ENCODE measurements at places on chromosomes 7 and 10. TPM values are rescaled to one million over a fixed set of nuclear protein-coding genes. Genes with fewer than 3 reads are reported as not detected.

MYOZ1 gene
- total RNA-seq = not detected

DNA sequence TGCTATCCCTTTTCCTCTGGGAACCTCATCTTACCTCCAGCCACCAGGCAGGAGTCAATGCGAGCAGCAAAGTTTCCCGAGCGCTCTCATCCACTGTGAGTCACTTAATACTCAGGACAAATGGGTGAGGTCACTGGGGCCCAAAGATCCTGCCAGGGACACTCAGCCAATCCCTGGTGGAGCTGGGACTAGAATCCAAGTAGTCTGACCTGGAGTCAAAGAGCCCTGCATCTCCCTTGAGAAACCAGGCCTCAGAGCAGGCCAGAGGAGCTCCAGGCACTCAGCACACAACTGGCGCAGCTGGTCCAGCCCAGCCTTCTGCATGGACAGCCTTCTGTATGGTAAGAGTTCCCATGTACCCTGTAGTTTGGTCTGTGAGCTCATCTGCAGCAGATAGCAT lies 142.3 kb downstream of the MAPK8 start:
- no peaks in the 10 kb centered on the region for H3K36me3 ChIP-seq
- no peak for DNase-seq
- no peaks in the 10 kb centered on the region for H3K27me3 ChIP-seq
- H3K4me3 ChIP-seq = no peak overlapping the region
- H3K27ac ChIP-seq = no peak overlapping the region

PNLIPRP2 gene
- not detected for total RNA-seq

- no peak overlapping the region for H3K4me3 ChIP-seq
- H3K27ac ChIP-seq = peak overlapping the region; percentile 76
- no peaks in the 10 kb centered on the region for H3K27me3 ChIP-seq
- no peak for DNase-seq
Observed at GRCh38 chr10:71835671-71836595, 15.1 kb downstream of the PSAP start.

SCIN gene
- 0.50 TPM for total RNA-seq

GRCh38 chr10:119355930-119356329 lies 148.6 kb downstream of the GRK5 start:
- DNase-seq = no peak
- H3K36me3 ChIP-seq = no peaks in the 10 kb centered on the region
- H3K4me1 ChIP-seq = peaks cover 29% of the 10 kb centered on the region

DNA sequence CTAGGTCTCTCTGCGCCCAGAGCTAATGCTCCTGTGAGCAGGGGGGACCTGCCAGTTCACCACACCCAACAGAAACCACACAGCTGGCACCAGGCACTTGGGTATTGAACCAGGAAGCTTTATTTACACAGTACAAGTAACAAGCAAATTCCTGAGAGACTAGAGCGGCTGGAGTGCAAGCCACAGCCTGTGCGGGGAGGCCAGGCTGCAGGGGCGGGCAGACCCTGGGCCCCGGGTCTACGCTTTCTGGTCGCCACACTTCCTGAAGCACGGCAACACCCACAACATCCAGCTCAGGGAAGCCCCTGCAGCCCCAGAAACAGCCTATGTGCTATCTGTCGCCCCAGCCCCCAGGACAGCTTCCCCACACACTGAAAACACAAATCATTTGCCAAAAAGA lies 125.0 kb downstream of the FAM53B start:
- H3K27ac ChIP-seq = no peak overlapping the region
- H3K36me3 ChIP-seq = peaks cover 38% of the 10 kb centered on the region
- peaks cover 20% of the 10 kb centered on the region for H3K4me1 ChIP-seq
- no peaks in the 10 kb centered on the region for H3K27me3 ChIP-seq

GRCh38 chr10:86855513-86855912 lies 99.1 kb downstream of the BMPR1A start:
- DNase-seq = no peak
- no peaks in the 10 kb centered on the region for H3K36me3 ChIP-seq
- no peak overlapping the region for H3K27ac ChIP-seq

ARHGEF35 gene
- 2.0 TPM for total RNA-seq

ZMIZ2 gene
- 29.4 TPM for total RNA-seq

DNA sequence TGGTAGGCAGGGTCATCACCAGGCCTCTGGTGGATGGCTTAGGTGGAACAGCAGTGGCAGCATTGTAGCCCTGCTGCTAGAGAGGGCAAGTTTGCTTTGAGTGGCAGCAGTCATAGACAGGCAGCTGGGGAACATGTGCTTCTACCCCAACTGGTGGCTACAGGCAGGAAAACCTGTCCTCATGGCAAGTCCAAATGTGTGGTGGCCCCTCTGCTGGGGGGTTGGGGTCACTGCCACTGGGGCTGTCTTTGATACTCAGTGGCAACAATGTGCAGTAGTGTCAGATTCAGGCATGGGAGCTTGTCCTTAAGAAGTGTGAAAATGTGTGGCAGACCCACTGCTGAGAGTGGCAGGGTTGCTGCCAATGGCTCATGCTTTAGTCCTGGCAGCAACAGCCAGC lies 186.2 kb upstream of the NPSR1 start:
- no peak overlapping the region for H3K4me3 ChIP-seq
- H3K36me3 ChIP-seq = no peaks in the 10 kb centered on the region
- no peaks in the 10 kb centered on the region for H3K4me1 ChIP-seq

NEUROG3 gene
- not detected for total RNA-seq

DNA sequence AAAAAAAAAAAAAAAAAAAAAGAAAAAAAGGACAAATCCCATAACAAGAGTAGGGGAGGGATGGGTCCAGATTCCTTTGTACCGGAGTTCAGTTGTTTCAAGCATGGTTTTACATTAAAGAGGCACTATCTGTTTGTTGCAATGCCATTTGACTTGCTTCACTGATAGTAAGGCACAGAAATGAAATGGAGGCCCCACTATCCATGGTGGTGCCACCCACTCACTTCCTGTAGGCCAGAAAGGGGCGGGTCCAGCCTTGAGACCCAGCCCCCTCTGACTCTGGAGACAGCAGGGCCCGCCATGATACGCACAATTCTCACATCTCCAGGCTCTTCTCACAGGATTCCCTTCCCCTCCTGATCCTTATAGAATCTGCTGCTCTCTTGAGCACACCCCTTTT lies 100.0 kb downstream of the CLEC2L start:
- peaks cover 23% of the 10 kb centered on the region for H3K36me3 ChIP-seq
- DNase-seq = no peak
- H3K4me1 ChIP-seq = no peaks in the 10 kb centered on the region
- no peaks in the 10 kb centered on the region for H3K27me3 ChIP-seq
- no peak overlapping the region for H3K27ac ChIP-seq

GRCh38 chr10:35554461-35555056 lies 50.6 kb upstream of the GJD4 start:
- peaks cover 5% of the 10 kb centered on the region for H3K36me3 ChIP-seq
- no peak overlapping the region for H3K4me3 ChIP-seq
- no peak overlapping the region for H3K27ac ChIP-seq
- H3K27me3 ChIP-seq = no peaks in the 10 kb centered on the region
- no peaks in the 10 kb centered on the region for H3K4me1 ChIP-seq

DNA sequence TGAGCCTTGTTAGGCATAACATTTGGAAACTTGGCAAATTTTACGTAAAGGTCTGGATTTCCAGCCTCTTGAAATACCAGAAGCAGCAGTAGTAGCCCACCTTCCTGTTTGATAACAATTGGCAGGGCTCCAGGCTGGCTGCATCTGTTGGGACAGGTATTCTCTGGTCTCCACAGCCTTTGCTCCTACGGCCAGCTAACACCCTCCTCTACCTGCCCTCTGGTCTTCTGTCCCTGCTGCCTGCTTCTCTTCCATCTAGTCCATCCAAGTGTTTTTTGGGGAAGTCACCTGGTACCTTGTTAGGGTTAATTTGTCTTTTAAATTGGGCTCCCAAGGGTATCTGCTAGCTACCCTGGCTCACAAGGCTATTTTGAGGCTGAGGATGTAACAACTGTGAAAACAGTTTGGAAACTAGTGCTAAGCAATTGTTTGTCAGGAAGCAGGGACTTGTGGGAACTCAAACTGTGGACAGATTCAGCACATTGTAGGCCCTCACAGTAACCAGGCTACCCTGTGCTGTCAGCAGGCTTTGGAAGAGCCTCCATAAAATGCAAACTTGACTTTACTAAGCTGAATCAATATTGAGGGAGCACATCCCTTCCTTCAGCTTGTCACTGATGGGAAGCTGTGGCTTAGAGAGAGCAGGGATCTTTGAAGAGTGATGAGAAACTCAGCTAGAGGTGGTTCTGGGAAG lies 8.5 kb downstream of the RPS24 start:
- peaks cover 32% of the 10 kb centered on the region for H3K36me3 ChIP-seq
- DNase-seq = no peak
- H3K27ac ChIP-seq = no peak overlapping the region

DNA sequence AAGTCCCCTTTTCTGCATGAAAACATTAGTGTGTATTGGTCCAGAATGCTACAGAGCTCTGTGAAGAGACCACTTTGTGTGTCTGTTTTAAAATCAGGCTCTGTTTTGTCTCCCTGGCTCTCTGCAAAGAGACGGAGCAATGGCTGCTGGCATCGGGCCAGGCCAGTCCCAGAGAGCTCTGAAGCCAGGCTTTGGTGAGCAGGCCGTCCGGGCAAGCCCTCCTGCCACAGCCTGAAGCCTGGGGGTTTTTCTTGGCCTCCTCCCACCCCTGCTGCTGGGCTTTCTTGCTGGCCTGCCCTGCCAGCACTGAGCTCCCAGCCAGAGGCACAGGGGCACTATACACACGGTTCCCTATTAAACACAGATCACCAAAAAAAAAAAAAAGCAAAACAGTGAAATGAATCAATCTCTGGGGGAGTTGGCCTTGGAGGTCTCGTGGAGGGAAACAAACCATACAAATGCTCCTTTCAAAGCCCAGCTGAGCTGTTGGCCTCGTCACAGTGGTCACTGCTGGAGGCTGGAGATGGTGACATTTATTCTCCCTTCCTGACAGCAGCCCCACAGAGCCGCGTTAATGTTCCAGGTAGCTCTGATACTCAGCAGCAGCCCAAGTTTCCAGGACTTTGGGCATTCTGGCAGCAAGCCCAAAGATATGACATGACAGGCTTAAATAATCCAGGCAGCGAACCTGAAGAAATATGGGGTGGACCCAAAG lies 237.2 kb downstream of the TCF7L2 start:
- H3K27ac ChIP-seq = no peak overlapping the region
- H3K4me1 ChIP-seq = no peaks in the 10 kb centered on the region
- DNase-seq = peak; percentile 78
- H3K4me3 ChIP-seq = no peak overlapping the region
- H3K36me3 ChIP-seq = no peaks in the 10 kb centered on the region

DNA sequence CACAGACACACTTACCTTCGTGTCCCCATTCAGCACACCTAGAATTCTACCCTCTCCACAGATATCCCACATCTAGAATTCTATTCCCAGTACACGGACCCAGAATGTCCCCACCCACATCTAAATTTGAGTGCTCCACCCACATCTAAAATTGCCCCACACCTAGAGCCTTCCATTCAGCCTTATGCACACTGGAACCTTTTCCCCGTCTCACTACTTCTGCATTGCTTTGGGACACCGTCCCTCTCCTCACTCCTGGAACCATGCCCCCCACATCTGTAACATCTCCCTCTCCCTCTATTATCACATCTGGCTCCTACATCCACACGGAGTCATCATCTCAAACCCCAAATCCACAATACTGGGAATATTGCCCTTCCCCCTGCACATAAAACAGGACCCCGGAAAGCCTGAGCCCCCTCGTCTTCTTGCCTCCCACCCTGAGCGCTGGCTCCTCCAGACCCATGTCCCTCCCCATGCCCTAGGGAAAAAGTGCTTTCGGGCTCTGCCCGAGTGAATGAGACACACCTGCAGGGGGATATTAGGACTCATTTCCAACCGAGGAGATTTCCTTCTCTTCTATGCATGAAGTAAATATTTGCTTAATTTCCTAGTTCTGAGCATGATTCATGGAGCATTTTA lies 125.8 kb upstream of the UNC5B start:
- peaks cover 10% of the 10 kb centered on the region for H3K27me3 ChIP-seq
- no peaks in the 10 kb centered on the region for H3K36me3 ChIP-seq
- H3K4me3 ChIP-seq = no peak overlapping the region
- no peak overlapping the region for H3K27ac ChIP-seq

LEP gene
- not detected for total RNA-seq

MOSPD3 gene
- 10.9 TPM for total RNA-seq

CUEDC2 gene
- 76.4 TPM for total RNA-seq

HOXA4 gene
- total RNA-seq = 12.5 TPM

JAZF1 gene
- 29.9 TPM for total RNA-seq

GRCh38 chr10:98346847-98347246 lies 68.1 kb downstream of the PYROXD2 start:
- H3K4me1 ChIP-seq = peaks cover 7% of the 10 kb centered on the region
- H3K36me3 ChIP-seq = no peaks in the 10 kb centered on the region
- peaks cover 19% of the 10 kb centered on the region for H3K27me3 ChIP-seq
- H3K27ac ChIP-seq = no peak overlapping the region

DNA sequence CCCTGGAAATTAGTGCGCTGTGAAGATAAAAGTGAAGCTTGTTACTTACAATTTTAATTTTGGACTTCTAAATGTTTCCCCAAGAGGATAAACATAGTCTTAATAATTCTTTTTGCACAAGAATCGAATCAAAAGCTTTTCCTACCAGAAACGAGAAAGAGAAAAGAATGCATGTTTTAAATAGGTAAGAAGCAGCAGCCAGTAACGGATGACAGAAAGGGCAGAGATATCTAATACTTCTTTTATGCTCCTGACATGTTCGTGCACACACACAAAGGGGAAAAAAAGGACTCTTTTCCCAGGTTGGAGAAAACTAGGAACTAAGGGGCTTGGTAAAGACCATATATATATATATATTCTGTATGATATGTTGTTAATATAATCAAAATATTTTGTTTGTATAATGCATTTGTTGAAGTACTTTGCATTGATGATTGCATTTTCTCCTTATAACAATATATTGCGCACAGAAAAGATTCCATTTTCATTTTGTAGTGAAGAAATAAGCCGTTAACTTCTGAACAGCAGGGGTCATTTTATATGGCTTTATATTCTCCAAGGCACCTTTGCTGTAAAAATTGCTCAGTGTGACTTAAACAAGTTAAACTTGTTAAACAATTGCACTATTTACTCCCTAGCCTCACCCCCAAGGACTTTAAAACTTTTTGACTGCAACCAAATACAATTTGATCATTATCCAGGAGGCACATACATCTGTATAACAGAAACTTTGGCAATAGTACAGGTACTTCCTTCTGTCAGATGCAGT lies 2.2 kb downstream of the PRKAR2B start:
- H3K27ac ChIP-seq = no peak overlapping the region
- H3K36me3 ChIP-seq = no peaks in the 10 kb centered on the region
- H3K4me1 ChIP-seq = peaks cover 53% of the 10 kb centered on the region

GRCh38 chr10:24434961-24435360 lies 226.0 kb downstream of the KIAA1217 start:
- H3K27ac ChIP-seq = no peak overlapping the region
- H3K4me3 ChIP-seq = no peak overlapping the region
- no peaks in the 10 kb centered on the region for H3K36me3 ChIP-seq

CCDC146 gene
- 14.9 TPM for total RNA-seq

- H3K27me3 ChIP-seq = no peaks in the 10 kb centered on the region
- no peaks in the 10 kb centered on the region for H3K36me3 ChIP-seq
- no peak overlapping the region for H3K27ac ChIP-seq
- H3K4me3 ChIP-seq = no peak overlapping the region
- no peak for DNase-seq
- no peaks in the 10 kb centered on the region for H3K4me1 ChIP-seq
Observed at GRCh38 chr7:41170466-41170865, 532.4 kb downstream of the INHBA start.

DMBT1 gene
- total RNA-seq = not detected

SPAG6 gene
- not detected for total RNA-seq

FAM237B gene
- not detected for total RNA-seq

NPC1L1 gene
- total RNA-seq = 0.17 TPM

LAMTOR4 gene
- total RNA-seq = 128 TPM

GRCh38 chr10:126131341-126131740 lies 235.0 kb downstream of the FANK1 start:
- H3K27ac ChIP-seq = no peak overlapping the region
- H3K4me3 ChIP-seq = no peak overlapping the region
- H3K36me3 ChIP-seq = no peaks in the 10 kb centered on the region
- DNase-seq = peak; percentile 72
- H3K27me3 ChIP-seq = no peaks in the 10 kb centered on the region

Data from esophagus muscularis mucosa (tissue), 4 donors.